AG04450 (cell line): ENCODE measurements at places on chromosomes 2 and 18.

- DNase-seq: no peak
These were observed 161.3 kb downstream of the RTP5 start for GRCh38 chr2:242030858-242031257.

- no peak for DNase-seq
These were observed 186.9 kb downstream of the MYO1B start for GRCh38 chr2:191432121-191432520.

DNA sequence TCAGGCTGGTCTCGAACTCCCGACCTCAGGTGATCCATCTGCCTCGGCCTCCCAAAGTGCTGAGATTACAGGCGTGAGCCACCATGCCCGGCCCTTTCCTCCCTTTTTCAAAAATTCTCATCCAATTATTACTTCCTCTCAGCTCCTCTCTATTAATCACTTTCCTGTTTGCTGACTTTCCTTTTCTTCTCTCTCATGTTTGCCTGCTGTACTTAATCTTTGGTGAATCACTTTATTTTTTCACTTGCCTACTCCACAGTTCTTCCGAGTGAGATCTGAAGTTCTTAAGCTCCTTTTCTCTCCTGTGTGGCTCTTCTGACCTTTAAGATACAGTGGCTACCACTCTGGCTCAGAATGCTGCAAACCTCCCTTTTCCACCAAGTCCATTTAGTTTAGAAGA is 126.3 kb upstream of the SERTAD2 start:
- DNase-seq: no peak

GRCh38 chr2:108942888-108943287 is 46.1 kb downstream of the EDAR start:
- no peak for DNase-seq

- no peak for DNase-seq
These were observed 42.4 kb downstream of the MGAT5 start for GRCh38 chr2:134296301-134296700.

DNA sequence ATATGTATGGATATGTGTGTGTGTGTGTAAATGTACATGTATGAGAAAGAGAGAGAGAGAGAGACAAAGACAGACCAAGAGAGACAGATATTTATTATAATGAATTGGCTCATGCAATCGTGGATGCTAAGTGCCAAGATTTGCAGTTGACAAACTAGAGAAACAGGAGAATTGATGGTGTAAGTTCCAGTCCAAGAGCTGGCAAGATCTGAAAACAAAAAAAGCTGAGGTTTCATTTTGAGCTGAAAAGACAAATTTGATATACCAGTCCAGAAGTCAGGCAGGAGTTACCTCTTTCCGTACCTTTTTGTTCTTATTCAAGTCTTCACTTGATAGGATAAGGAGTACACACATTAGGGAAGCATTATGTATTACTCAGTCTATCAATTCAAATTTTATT is 157.8 kb downstream of the COPS8 start:
- no peak for DNase-seq
